Stimulated activated CD4-positive, alpha-beta T cell treated with anti-CD3 and anti-CD28 coated beads, Interleukin-1b, Interleukin-23, amount 100 ng/mL, for 24 hours (primary cell): ENCODE measurements at places on chromosomes 12 and 14.

DNA sequence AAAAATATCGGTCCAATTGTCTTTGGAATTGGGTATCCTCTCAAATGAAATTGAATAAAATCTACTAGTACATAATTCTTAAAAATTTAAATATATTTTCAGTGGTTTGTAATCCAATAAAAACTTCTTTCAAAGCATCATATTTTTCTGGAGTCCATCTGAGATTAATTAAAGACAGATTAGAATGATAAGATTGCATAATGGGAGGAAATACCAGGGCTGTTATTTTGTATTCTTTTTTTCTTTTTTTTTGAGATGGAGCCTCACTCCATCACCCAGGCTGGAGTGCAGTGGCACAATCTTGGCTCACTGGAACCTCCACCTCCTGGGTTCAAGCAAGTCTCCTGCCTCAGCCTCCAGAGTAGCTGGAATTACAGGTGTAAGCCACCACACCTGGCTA lies 103.8 kb downstream of the TMTC3 start:
- no peak for DNase-seq

- DNase-seq: no peak
Measured at GRCh38 chr12:118986050-118986449, 4.7 kb downstream of the SRRM4 start.

DNA sequence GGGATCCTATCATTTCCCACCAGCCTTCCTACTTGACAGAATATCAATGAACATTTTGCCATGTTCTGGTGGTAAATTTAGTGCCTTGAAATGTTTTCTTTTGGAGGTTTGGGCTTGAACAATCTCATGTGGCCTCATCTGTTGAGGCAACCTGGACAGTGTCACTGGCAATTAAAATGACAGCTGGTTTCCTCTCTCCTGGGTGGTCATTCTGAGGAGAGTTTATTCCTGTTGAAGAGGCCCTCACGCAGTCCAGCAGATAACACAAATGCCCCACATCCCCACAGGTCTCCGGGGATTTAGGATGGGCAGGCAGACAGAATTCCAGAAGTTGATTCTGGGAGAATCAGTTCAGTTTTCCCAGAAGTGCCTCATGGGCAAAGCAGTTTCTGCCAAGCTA lies 41.9 kb downstream of the MMAB start:
- DNase-seq: no peak

- DNase-seq: no peak
Measured at GRCh38 chr12:112011685-112012084, 1.3 kb downstream of the TMEM116 start.

GRCh38 chr12:21892341-21892740 lies 48.9 kb downstream of the ABCC9 start:
- DNase-seq: no peak

- no peak for DNase-seq
Measured at GRCh38 chr12:42589465-42590329, at the start of gene PRICKLE1. TSS of gene PRICKLE1 (minus strand) at chr12:42589746. CDS start at chr12:42472516, 117,230 bp downstream.

GRCh38 chr14:67602995-67603545 lies 3.0 kb upstream of the PIGH start:
- no peak for DNase-seq
